ENCODE measurements at places on chromosomes 5 and 9.

GRCh38 chr5:88895681-88896501 lies 12.9 kb upstream of the MEF2C start:
- DNase-seq, result no peak

DNA sequence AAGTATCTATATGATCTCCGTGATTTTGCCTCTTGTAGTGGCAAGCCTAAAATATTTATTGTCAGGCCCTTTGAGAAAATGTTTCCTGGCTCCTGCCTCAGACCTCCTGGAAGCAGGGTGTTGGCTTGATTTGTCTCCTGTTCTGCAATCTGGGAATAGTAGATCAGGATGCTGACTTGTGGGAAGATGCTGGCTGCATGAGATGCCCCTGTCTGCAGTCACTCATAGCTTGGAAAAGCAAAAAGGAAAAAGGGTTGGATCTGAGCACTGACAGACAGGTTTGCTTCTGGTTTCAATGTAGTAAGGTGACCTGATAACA lies 16.7 kb downstream of the TJP2 start:
- DNase-seq, result no peak

GRCh38 chr5:154465169-154465568 lies 12.9 kb downstream of the HAND1 start:
- DNase-seq, result no peak

GRCh38 chr9:77965445-77966123 lies 66.0 kb downstream of the GNAQ start:
- no peak for DNase-seq

DNA sequence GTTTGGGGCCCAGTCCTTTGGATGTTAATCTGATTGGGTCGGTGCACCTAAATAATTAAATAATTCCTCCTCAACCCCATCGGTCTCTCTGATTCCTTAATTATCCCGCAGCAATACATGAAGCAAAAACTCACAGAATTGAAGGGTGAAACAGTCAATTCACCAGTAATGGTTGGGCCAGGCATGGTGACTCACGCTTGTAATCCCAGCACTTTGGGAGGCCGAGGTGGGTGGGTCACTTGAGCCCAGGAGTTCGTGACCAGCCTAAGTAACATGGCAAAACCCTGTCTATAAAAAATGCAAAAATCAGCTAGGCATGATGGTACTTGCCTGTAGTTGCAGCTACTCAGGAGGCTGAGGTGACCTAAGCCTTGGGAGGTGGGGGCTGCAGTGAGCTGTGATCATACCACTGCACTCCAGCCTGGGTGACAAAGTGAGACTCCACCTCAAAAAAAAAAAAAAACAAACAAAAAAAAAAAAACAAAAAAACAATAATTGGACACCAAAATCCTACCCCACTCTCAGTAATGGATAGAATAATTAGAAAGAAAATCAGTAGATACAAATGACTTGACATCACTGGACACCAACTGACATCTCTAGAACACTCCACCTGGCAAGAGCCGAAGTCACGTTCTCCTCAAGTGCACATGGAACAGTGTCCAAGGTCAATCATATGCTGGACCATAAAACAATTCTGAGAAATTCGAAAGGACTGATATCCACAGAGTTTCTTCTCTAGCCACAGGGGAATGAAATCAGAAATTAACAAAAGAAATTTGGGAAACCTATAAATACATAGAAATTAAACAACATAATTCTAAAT lies 5.3 kb downstream of the ABO start:
- DNase-seq, result no peak

- DNase-seq, result no peak
Observed at GRCh38 chr5:156836846-156837245, 13.2 kb upstream of the PPP1R2B start.

GRCh38 chr9:87069690-87070089 lies 122.4 kb upstream of the GAS1 start:
- DNase-seq, result no peak

DNA sequence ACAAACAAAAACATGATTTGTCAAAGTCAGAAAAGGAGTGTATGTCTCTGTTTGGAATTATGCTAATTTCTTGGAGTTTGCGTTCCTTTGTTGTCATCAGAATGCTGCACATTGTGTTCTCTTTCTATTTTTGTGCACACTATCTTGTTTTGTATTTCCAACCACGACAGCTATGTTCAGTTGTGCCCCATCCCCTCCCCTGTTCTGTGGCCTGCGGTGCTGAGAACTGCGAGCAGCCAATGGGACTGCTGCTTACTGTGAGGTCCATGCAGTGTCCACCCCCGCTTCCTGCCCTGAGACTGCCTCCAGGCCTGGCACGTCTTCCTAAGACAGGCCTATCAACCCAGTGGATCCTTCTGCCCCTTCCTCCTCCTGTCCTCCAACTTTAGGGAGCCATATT lies 76.8 kb downstream of the PALM2AKAP2 start:
- DNase-seq, result peak; percentile 60

DNA sequence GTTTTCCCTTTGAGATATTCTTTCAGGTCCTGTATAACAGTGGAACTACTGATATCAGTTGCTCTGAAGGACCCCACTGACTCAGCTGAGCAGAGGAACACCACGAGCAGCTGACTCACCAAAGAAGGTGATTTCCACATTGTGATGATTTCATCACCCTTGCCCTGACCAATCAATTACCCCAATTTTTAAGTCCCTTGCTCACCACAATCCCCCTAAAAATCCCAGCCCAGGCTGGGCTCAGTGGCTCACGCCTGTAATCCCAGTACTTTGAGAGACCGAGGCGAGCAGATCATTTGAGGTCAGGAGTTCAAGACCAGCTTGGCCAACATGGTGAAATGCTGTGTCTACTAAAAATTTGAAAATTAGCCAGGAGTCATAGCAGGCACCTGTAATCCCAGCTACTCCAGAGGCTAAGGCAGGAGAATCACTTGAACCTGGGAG lies 125.3 kb upstream of the ABCA1 start:
- DNase-seq, result peak; percentile 81

DNA sequence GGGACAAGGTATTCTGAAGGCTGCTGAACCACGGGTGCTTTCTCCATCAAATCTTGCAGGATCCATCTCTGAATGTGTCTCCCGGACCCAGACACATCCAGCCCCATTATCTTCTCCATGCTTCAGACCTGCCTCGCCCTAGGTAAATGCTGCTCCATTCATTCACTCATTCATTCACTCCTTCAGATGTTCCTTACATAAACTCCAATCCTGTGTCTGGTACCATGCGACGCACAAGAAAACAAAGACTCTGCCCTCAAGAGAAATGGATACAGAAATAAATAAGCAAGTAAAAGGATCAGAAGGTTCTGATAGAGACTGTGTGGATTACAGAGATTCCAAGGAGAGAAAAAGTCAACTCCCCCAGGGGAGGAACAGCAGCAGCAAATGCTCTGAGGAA lies 7.9 kb upstream of the PSMB7 start:
- no peak for DNase-seq

DNA sequence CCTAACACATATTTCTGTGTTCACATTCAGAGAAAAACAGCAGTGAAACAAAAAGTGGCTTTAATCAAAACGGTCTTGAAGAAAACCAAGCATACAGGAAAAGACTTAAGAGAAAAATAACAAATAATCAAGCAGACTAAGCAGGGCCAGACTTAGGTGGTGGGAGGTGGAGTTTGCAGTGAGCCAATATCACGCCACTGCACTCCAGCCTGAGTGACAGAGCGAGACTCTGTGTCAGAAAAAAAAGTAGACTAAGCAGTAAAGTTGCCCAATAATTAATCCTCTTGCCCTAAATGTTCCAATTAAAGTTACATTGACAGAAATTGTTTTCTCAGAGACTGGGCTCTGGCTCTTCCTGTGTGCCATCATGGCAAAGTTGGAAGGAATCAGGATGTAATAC lies 26.6 kb upstream of the GLDC start:
- DNase-seq, result no peak

DNA sequence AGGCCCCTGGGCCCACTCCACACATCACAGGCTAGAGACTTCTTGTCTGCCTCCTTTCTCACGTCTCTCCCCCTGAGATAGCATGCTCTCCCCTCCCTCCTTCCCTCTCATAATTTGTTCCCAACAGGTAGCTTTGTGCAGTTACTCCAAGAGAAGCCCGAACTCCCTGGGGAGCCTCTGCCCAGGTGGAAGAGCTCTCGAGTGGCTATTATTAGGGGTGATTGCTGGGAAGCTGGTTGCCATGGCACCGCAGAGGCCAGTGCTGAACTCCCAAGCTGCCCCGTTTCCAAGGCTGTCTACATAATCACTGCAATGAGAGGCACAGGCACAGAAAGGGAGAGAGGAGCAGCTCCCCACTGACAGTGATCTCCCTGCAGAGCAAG lies 104.7 kb upstream of the GPR151 start:
- peak; percentile 8 for DNase-seq

- no peak for DNase-seq
Observed at GRCh38 chr9:76921165-76921564, 15.3 kb upstream of the PRUNE2 start.

Data from astrocyte of the hippocampus (primary cell).